Activated T-cell treated with anti-CD3 and anti-CD28 coated beads, Interleukin-2, amount 50 U/mL, for 24 hours (primary cell): ENCODE measurements at places on chromosomes 5 and 9.

DNA sequence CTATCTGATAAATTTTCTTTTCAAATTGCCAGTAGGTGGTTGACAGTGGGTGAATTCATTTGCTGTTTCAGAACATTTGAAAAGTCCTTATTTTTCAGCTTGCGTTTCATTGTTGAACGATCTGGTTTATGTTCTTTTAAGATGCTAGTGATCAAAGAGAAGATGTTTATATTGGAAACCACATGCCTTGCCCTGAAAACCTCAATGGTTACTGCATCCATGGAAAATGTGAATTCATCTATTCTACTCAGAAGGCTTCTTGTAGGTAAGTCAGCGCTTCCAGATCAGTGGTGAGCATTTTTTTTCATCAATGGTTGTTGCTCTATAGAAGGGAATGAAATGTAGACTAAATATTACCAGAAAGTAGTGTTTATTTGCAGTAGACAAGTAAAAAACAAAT lies 16.6 kb upstream of the CAVIN4 start:
- no peak for DNase-seq

- peak; percentile 87 for DNase-seq
These were observed 8.2 kb downstream of the RPP25L start for GRCh38 chr9:34603610-34604231.

DNA sequence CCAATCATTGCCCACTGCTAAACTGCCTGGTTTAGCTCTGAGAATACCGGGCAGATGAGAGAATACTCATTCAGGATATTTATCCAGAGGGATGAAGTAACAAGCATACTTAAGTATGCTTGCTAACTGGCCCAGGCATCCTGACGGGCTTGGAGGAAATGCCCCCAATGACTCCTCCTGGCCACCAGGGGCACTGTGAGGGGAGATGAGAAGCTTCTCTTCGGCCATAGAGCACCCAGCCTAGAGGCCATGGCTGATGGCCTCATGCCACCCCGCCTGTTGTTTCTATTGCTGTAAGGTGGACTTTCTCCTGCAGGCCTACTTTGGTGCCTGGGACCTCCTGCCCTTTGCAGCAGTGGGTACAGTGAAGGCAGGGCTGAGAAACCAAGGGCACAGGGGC lies 134.5 kb upstream of the FSTL4 start:
- DNase-seq, result peak; percentile 41

DNA sequence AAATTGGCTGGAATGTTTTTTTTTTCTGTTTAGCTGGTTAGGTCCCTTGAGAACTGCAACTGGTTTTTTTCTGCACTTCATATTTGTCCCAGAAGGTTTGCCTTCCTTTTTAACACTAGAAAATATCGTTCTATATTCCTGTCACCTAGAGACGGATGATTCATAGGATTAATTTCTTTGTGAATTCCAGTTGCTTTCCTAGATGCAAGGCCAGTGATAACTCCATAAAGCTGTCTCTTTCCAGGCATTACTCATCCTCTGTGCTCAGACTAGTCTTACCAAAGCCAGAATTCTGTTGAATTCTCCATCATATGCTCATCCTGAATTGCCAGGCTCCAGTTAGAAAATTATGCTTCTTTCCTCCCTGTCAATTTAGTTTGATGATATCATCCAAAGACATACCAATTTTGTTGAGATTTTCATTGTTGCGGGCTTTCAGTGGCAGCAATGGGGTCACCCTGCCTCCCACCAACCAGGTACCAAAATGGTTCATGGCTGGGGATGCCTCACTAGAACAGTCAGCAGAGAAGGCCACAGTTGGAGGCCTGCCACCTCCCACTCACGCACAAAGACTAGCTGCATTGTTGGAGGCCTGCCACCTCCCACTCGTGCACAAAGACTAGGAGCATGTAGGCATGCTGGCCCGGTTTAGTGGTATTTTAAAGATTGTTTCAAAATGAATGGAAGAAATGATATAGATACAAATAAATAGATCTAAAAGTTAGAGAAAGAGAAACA lies 8.5 kb downstream of the BAAT start:
- no peak for DNase-seq

DNA sequence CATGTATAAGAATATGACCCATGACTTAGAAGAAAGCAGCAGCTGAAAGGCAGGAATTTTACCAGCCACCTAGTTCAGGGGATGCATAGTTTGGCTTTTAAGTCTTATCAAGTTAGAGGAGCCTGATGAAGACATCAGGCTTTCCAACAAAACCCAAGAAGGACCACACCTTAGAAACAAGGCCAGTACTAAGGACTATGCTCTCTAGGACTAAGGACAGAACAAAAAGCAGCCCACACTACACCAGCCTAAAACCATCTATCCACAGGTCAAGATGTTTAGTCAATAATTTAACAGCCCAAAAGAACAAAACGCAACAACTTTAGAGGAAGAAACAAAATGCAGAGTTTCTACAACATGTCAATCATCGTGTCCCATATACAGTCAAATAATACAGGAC lies 408.9 kb upstream of the RGMB start:
- DNase-seq, result no peak

DNA sequence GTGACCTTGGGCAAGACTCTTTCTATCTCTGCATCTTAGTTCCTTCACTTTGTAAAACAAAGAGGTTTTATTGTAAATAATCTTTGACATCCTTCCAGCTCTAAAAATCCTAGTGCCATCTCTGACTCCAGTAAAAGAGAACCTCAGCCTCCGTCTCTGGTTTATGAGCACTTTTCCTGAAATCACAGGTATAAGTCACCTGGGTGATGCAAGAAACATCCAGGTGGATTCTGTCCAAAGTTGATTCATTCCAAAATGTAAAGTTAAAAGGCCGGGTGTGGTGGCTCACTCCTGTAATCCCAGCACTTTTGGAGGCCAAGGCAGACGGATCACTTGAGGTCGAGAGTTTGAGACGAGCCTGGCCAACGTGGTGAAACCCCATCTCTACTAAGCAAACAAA lies 21.1 kb upstream of the UBAP2 start:
- DNase-seq, result no peak

DNA sequence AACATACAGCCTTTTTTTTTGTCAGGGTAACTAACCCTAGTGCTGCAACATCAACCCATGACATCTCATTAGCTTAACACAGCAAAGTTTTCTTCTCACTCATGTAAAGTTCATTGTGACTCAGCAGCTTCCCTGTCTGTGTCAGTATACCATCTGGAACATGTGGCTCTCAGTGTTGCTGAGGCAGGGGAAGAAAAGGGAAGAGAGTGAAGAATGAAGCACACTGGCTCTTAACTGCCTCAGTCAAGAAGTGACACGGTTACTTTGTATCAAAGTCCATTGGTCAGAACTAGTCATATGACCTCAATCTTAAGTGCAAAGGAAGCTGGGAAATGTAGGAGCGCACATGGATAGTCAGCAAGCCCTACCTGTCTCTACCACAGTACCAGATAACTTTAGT lies 185.0 kb upstream of the ELL2 start:
- DNase-seq, result no peak

DNA sequence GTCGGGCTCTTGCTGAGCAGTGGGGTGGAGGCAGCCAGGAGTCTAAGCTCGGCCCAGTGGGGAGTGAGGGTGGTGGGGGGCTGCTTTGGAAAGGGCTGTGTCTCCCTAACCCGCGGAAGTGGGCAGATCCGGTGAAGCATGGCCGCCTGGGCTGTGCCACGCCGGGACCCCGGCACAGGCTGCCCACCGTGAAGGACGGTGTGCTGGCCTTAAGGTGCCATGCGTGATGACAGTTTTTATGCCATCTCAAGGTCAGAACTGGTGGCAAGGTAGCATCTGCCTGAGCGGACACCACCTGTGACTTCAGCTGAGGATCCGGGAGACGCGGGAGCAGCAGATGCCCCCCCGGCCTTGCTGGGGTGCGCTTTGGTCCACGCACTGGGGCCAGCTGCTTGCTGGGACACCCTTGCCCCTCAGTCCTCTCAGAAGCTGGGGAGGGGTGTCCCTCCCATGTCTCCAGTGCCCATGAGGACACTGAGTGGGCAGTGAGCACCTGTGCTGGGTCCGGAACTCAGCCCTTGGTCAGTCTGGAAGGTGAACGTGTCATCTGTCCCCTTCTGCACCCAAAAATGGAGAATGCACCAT lies 53.9 kb downstream of the AHRR start:
- peak; percentile 32 for DNase-seq

DNA sequence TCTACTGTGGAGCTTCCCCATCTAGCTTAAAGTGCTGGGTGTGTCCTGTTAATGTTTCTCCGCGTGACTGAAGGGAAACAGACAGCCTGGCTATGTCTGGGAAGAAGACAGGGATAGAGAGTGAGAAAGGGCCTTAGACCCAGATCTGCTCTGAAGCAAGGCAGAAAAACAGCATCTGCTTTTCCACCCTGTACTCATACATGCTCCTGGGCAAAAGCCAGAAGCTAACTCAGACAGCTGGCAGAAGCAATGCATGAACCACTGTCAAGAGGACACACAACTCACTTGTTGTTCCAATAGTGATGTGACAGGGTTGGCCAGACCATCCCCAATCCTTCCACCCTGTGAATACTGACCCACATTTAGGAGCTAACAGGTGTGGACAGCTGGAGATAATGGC lies 63.3 kb downstream of the DPYSL3 start:
- no peak for DNase-seq
